GM03348 (cell line): ENCODE measurements at places on chromosomes 3 and 15.
A peak's percentile ranks its signal among the peaks of the same experiment; 100 is the strongest.

DNA sequence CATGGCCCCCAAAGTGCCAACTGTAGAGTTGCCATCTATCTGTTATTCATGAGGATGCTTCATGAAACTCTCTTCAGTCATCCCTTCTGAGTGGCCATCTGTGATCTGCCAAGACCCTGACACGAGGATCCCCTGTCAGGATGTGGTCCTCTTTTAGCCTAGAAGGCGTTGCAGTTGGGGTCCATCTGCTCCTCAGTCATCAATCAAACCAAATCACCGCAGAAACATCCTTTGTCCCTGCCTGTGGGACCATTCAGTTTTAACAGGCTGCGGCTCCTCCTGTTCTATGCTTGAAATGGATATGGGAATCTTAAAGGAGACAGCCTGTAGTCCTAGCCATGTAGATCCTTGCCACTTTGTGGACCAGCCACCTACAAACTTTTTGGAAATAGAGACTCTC lies 5.9 kb upstream of the RPS27L start:
- DNase-seq = no peak

- no peak for DNase-seq
These were observed 32.0 kb upstream of the INO80 start for GRCh38 chr15:41148065-41148464.

DNA sequence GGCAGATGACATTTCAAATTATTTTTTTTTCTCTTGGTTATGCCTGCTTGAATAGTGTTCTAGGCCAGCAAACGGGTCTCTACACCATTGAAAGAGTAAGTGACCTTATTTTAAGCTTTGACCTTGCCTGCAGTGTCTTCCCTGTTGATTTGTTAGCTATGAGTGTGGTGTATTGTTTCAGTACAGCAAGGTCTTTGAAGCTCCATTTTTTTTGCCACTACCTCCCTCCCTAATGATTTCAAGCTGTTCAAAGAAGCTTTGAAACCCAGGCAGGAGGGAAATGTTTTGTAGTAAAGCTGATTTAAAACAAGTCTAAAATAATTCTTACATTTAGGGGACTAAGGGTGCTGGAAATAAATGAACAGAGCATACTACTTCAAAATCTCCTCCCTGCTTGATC lies 1249.8 kb downstream of the ROBO1 start:
- no peak for DNase-seq

- DNase-seq = no peak
These were observed 339.0 kb downstream of the GABRB3 start for GRCh38 chr15:26433818-26434217.

GRCh38 chr3:183826448-183827250 lies 1.3 kb upstream of the MAP6D1 start:
- DNase-seq = no peak

DNA sequence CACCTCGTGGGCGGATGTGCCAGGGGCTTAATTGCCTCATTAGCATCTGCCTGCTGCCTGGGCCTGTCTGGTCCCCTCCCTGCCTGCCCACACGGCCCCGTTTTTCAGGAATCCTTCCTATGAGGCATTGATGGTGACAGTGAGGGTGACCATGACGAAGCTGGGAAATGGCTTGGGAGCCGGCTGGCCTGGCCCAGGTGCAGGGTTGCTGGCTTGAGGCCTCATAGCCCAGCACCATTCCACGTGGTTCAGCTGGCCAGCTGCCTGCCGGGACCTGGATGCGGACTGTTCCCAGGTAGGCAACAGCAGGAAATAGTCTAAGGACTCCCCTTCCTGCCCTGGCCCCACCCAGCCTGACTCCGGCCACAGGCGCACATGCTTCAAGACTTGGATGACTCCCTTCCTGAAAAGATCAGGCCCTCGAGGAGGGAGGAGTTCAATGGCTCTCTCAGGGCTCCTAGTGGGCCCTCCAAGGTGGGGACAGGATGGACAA lies 8.9 kb upstream of the DUSP7 start:
- no peak for DNase-seq

- DNase-seq = no peak
These were observed 109.4 kb upstream of the MBNL1 start for GRCh38 chr3:152159328-152159727.

GRCh38 chr3:193803288-193803687 lies 210.3 kb downstream of the OPA1 start:
- no peak for DNase-seq

GRCh38 chr3:8938021-8938420 lies 25.3 kb downstream of the RAD18 start:
- DNase-seq = peak; percentile 18

- peak; percentile 25 for DNase-seq
These were observed 69.7 kb downstream of the SCN5A start for GRCh38 chr3:38579551-38580449.

GRCh38 chr3:113129168-113129567 lies 82.2 kb upstream of the BOC start:
- no peak for DNase-seq

DNA sequence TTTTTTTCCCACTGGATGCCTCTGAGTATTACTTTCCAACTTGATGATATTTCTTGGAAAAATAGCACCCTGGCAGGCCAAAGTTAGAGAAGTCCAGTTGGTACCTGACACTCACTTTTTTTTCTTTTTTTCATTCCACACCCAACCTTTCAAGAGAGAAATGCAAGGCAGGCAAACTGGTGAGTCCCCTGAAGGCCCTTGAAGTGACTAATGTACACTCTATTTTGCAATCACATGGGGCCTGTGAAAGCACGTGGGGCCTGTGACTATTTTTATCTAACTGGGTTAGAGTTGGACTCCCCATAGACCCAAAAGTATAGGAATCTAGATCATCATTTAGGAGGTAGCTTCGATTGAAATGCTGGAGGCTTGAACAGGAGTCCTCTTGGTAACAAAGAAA lies 316.7 kb downstream of the CHL1 start:
- DNase-seq = no peak

DNA sequence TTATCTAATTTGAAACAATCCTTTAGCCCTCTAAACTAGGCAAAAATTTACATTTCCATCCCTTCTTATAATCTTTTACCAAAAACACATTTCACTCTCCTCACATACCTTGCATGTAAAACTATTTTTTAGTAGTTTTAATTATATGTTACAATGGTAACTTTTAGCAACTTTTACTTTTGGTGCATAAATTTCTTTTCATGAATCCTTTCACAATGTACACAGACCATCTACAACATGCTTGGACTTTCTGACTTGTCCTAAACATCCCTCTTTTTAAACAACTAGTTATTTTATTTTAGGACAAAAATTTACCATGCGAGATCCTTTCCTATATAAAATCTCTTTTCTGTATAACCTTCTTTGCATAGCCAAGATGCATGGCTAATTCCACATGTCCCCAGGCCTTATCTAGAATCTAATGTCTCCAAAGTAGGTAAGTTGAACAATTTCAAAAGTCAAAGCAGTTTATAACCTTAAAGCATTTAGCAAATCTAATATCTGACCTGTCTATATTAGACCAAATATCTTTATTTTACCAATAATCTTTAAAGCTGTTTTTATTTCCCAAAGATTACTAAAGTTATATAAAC lies 14.4 kb upstream of the ALDH1L1 start:
- no peak for DNase-seq

DNA sequence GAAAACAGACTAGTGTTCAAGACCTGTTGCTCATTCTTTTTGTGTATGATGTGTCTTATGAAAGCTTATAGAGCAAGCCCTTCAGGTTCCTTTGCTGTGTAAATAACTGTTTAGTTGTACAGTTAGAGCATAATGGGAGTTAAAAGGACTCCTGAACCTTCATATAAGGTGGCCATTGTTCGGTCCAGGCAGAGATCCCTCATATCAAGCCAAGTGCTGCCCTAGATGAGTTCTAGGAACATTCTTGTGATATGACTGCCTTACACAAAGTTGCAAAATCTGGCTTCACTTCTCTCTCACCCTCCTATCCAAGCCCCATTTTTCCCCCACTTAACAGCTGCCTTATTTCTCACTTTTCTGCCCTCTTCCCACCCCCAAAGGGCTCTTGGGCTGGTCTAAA lies 26.9 kb downstream of the GYG1 start:
- peak; percentile 33 for DNase-seq

DNA sequence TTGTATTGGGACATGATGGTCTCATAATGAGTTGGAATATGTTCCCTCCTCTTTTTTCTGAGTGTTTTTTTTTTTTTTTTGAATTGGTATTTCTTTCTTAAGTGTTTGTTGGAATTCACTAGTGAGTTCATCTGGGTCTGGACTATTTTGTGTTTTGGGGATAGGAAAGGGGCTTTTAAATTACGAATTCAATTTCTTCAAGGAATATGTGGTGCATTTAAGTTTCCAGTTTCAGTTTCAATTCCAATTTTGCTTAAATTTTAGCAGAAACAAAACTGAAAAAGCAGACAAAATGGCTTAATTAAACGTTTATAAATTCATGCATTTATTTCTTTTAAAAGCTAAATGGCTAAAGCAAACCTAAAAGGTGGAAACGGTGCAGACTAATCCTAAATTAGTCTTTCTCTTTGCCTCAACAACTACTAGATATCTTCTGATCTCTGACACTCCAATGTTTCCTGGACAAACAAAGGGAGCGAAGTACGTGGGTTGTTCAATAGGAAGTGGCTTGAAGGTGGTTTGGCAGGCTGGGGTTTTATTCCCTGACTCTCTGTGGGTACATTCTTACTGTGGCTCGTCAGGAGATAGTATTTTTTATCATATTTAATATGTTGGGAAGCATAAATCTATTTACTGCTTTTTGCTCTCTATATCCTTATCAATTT lies 50.0 kb upstream of the CORO2B start:
- DNase-seq = no peak

DNA sequence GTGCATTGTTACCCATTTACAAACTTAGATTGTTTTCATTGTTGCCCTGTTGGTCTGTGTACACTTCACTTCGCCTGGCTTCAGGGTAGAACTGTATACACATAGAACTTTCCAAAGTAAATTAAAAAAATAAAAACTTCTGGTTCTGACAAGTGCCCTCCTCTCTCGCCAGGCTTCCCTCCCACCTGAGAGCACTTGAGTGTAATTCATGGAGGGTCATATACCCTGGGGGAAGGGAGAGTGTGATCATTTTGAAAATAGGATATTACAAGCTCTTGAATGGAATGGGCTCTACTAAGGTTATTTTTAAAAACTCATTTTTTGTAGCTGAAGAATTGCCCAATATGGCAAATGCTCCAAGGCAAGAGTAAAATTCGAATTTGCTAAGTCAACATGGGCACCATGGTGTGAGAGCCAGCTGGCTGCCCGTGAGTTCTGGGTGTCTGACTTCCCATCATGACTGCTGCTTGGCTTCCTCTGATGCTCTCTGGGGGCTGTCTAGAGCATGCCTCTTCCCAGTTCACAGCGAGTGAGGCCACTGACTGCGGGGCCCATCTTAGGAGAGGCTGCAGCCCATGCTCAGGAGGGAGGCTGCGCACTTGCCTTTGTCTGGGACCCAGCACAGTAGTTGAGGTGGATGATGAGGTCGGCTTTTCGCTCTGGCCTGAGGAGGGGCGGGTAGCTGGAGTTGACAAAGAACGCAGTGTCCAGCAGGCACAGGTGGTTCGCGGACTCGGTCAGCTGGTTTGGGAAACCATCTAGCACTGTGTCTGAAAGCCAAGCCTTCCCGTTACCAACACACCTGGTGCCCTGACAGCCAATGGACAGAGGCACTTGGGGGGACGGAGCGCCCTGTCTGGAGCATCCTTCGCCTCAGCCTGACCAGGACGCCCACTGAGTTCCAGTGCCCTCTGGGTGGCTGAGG lies 13.1 kb upstream of the EHD4 start:
- no peak for DNase-seq

GRCh38 chr15:61376961-61377360 lies 147.9 kb upstream of the RORA start:
- DNase-seq = no peak

DNA sequence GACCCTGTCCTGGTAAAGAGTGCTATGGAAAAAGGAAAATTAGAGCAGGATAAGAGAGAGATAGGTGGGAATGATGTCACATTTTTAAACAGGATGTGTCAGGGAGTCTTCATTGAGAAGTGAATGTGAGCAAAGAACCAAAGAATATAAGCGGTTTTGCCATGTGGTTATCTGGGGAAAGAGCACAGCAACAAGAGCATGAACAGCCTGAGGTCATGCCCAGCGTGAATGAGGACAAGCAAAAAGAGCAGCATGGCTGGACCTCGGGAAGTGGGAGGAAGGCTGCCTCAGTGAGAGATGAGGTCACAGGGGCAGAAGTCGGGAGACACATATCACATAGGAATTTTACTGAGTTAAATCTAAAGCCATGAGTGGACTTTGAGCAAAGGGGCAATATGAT lies 82.8 kb upstream of the HES1 start:
- no peak for DNase-seq

DNA sequence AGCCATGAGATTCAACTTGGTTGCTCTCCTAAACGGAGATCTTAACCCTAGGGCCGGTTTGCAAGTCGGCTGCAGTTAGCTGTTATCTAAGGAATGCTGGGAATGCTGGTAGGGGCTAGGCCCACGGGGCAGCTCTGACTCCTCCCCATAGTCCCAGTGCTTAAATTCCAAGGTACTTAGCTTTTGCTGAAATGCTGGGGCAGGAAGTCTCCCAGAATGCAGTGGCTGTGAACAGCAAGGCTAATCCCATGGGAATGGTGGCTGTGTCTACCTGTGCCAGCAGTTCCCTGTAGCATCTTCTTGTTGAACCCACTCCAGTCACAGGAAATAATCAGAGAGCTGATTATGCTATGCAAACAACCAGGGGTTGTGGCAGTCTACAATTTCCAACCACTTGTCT lies 102.5 kb upstream of the TJP1 start:
- DNase-seq = peak; percentile 85

DNA sequence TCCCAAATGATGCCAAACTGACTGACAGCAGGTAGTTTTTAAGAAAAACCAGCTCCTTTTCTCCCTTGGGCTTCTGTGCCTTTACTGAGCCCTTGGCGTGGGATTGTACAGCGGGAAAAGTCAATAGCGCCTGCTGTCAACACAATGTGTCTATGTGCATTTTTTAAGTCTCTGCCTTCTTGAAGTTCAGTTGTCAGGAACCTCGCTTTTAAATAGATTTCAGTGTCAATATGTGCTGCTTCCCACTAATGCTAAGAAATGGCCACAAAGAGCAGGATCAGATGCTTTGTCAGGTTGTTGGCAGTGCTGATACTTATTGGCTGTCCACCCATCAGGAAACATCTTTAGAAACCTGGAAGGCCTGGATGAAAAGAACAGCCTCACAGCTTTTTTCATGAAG lies 424.4 kb downstream of the C3orf38 start:
- no peak for DNase-seq

DNA sequence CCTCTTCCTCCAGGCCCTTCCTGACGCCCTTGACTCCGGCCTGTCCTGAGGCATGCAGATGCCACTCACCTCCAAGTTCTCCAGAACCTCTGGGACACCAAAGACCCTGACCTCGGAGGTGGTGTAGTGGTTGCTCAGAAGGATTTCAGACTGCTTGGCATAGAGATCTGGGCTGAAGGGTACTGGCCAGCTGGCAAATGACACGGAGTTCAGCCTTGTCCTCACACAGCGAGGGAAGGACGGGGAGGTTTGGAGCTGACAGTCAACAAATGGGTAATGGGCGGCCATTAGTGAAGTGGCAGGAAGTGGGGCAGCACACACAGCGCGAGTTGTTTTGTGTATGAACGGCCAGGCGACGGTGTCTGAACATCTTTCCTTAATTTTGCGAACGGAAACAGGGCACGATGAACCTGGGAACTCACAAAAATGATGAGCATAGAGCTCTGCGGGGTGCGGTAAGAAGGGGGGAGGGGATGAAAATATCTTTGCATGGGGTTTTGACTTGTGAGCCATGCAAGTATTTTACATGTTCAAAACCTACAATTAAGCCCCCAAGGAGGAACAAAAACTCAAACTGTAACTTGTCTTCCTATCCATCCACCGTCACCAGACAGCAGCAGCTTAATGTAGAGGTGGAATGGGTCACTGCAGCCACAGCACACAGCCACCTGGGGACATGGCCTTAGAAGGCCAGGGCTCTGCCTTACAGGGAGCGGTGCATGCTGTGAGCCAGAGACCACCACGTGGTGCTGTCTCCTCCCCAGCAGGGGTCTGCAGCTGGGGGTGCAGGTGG lies 43.6 kb upstream of the RPL32 start:
- DNase-seq = no peak
